DMS153 (cell line): ENCODE measurements at places on chromosomes 5 and 9.

- no peak for DNase-seq
Measured at GRCh38 chr9:122340161-122340560, 30.7 kb upstream of the PTGS1 start.

GRCh38 chr5:155772009-155772662 lies 554.8 kb upstream of the SGCD start:
- DNase-seq: no peak

DNA sequence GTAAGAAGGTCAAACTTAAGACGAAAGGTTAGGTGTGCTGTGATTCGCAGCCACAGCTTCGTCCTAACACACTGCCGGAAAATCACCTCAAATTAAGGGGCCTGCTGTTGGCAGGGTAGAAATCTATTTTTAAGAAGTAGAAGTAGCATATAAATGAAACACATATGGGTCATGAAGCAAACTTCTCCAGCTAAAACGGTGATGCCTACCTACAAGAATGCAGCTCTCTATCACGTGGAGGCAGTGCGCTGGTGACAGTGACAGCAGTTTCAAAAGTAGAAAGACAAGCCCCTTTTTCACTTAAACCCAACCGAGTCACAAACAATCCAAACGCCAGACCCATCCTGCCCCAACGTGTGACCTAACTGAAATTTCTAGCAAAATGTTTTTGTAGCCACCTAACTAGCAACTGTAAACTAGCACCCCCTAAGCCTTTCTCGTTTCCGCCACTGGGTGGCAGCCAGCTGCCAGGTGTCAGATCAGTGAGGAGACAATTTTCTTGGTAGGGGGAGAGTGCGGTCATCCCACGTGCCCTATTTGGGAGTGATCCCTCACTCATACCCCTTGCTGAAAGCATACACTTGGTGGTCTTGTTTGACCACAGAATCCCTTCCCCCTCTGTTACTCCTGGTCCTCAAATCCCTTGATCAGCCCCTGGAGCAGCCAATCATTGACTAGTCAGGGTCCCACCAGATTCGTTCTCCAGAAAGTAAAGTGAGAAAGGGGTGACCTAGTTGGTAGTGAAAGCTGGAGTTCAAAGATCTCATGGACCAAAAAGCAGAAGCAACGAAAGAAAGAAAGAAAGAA lies 71.8 kb upstream of the MAMDC2 start:
- DNase-seq: peak; percentile 54

- DNase-seq: no peak
Measured at GRCh38 chr5:34915856-34916192, 313 bp downstream of the BRIX1 start.

DNA sequence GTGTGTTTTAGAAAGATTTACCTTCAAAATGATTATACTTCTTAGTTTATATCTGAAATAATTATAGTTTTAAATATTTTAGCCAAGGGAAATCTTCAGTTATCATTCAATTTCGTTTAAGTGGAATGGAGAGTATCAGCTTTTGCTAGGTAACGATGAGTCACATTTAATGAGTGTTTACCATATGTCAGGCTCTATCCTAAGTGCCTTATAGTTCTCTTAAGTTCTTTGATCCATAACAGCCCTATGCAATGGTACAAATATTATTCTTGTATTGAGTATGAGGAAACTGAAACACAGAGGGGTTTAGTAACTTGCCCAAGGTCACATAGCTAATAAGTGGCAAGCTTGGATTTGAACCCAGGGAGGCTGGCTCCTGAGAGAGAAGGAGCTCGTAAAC lies 37.5 kb upstream of the SHB start:
- peak; percentile 10 for DNase-seq

DNA sequence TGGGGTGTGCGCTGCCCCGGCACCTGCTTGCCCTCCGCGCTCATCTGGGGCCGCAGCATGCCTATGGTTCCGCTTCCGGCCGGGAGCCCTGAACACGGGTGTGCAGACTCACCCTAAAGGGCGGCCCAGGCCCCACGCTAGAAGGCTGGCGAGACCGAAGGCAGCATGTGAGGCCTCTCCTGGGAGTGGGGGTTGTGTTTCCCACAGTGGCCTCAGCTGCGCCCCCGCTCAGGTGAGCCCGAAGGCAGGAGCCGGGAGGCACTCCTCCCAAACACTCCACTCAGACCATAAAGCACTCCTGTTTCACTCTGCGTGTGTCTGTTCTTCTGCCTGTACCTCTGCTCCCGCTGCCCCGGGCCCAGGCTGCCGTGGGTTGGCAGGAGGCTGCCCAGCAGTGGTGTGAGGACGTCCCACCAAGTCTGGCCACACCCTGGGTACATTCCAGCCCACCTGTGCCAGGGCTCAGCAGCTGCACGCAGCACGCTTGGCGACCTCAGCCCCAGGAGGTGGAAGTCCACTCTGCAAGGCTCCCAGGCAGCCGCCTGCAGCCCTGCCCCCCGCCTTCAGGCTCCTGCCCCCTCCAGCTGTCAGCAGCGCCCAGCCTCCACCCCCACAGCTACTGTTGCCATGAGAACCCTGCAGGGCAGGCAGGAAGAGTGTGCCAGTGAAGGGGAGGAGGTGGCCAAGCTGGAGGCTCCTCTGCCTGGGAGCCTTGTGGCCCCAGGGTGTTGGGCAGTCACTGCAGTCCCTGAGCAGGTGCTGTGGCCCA lies 1.2 kb upstream of the AJM1 start:
- DNase-seq: peak; percentile 78

DNA sequence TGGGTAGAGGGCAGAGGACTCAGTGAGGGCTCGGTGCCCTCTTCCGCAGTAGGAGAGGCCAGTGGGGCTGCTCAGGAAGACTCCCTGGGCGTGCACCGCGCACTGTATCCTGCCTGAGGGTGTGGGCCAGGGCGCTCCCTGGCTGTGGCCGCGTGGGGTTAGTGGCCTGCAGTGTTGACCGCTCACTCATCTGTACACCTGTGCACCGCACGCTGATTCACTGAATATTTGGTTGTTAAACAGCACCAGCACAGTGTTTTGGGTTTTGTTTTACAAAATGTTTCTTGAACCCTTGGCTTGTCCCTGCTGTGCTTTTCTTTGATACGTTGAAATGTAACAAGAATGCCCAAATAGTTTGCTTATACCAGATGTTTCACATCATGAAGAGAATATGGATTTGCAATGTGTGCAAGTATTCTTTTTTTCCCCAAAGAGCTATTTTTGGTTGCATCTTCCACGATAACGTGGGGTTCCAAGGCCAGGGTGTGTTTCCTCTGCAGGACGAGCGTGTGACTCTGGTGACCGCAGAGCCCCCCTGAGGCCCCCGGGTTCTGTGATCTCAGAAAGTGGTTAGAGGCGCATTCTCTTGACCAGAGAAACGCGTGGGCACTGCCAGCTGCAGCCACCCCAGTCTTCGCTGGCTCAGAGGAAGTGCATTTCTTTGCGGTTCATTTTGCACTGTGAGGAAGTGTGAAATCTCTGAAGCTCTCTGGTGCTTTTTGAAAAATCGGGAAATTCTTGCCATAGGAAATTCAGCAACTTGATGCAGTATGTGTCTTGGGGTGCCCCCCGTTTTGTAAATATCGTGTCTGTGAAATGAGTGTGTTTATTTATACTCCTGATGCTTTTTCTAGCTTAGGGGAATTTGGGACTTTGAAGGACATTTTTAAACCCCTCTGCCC lies 46.9 kb downstream of the AHRR start:
- DNase-seq: no peak

GRCh38 chr9:97529363-97530076 lies 28.1 kb downstream of the TMOD1 start:
- DNase-seq: no peak

- DNase-seq: no peak
Measured at GRCh38 chr5:171418982-171419687, at the start of gene FGF18. TSS of gene FGF18 (plus strand) at chr5:171419647. CDS start at chr5:171420200, 553 bp downstream.

DNA sequence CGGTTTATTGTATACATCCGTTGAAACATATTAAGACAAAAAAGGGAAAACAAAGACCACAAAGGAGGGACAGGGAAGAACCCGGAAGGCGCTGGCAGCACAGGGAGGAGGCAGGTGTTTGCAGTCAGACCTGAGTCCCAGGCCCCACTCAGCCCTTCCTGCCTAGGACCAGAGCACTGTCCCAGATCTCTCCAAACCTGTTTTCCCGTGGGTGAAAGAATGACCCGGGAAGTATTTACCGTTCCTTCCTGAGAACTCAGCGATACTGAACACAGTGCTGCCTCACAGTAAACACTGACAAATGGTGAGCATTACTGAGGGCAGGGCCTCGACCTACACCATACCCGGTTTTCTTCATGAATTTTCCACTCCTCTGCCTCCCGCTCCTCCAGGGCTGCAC lies 1.2 kb downstream of the ABO start:
- DNase-seq: peak; percentile 44

DNA sequence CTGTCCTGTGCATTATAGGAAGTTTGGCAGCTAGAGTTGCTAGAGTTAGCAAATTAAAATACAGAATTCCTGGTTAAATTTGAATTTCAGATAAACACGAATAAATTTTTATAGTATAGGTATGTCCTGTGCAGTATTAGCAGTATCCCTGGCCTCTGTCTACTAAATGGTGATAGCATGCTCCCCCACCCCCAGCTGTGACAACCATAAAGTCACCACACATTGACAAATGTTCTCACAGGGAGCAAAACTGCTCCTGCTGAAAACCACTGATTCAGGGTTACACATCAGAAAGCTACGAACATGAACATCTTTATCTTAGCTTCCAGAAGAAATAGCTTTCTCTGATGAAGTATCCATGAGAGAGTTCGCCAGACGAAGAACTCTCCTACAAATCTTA lies 91.8 kb upstream of the CCDC112 start:
- no peak for DNase-seq

DNA sequence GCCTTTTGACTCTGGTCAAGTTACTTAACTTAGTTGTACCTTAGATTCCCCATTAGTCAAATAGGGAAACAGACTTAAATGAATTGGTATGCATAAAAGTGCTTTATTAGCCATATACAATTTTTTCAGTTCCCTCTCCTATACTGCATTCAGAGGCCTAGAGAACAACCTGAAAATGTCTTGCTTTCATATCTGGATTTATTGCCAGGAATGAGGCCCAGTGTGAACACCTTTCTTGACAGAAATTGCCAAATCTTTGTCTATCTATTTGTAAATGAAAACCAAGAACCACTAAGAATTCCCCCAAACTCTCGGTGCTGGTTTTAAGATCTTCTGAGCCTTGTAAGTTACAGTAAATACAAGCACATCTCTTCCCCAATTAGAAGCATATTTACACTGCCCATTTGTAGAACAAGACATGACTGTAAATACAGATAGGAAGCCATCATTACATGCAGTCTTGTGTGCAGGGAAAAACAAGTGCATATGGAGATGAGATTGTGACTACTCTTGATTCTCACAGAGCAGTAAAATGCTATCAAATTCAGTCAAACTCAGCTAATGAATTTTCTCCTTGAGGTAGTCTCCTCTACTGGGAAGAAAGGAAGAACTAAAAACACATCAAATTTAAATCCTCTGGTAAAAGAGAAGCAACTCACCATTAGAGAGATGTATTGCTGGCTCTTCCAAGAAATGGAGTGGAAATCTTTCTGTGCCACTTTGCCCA lies 5.2 kb upstream of the FAM13B start:
- no peak for DNase-seq

DNA sequence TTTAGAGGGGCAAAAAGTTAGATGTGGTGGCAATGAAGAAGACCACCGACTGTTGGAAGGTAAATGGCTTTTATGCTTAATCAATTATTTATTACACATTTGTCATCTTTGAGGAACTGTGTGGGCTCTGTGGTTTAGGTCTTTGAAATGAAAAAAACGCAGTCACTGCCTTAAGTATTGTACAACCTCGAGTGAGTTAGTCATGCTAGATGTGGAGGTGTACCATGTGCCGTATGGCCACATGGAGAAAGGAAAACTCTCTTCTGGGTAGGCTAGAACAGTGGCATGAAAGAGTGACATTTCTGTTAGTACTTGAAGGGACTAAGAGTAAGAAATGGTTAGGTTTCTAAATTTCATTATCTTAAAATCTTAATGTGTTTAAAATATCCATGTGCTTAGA lies 166.1 kb downstream of the HACD4 start:
- no peak for DNase-seq

DNA sequence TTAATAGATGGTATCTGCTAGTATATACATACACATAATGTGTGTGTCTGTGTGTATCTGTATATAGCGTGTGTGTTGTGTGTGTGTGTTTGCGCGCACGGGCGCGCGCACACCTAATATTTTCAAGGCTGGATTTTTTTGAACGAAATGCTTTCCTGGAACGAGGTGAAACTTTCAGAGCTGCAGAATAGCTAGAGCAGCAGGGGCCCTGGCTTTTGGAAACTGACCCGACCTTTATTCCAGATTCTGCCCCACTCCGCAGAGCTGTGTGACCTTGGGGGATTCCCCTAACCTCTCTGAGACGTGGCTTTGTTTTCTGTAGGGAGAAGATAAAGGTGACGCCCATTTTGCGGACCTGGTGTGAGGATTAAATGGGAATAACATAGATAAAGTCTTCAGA lies 757 bp downstream of the FXN start:
- DNase-seq: no peak

DNA sequence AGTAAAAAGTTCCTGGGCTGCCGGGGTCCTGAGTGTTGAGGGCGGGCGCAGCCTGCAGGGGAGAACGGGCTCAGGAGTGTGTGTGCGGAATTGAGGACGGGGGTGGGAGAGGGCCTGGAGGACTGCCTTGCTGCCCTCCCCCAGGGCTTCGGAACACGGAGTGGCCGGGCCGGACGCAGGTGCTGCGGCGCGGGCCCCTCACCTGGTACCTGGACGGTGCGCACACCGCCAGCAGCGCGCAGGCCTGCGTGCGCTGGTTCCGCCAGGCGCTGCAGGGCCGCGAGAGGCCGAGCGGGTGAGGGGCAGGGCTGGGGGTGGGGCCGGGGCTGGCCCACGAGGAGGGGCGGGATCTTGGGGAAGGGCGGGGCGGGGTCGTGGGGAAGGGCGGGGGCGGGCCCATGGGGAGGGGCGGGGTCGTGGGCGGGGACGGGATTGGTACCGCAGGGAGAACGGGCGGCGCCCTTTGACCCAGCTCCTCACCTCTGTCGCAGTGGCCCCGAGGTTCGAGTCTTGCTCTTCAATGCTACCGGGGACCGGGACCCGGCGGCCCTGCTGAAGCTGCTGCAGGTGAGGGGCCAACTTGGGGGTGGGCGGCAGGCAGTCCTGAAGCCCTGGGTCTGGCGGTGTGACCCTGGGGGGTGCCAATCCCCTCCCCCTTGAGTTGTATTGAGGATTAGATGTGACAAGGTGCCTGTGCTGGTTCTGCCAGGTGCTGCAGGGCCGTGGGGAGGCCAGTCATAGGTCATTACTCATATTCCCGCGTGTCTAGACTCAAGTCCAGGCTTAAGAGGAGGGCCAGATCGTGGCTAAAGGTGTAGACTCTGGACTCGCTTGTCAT lies 7.1 kb downstream of the FPGS start:
- DNase-seq: no peak

GRCh38 chr9:2241461-2241835 lies 226.3 kb downstream of the SMARCA2 start:
- peak; percentile 83 for DNase-seq

DNA sequence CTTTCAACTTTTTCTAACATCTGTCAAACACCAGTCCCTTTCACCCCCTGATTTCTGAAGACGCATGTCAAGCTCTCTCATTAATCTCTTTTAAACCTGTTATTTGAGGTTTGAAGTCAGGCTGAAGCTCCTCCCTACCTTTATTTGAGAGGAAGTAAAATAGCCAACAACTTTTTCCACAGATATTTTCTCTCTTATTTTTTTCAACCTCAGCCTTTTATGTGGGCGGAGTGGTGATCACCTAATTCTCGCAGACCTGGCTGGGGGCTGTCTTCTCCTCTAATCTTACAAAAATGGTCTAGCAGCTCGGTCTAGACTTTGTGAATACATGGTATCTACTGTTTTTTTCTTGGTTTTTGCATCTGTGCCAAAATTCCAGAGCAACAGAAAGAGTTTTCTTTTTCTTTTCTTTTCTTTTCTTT lies 395.7 kb upstream of the ACTBL2 start:
- no peak for DNase-seq
